ENCODE measurements at places on chromosomes 7 and 10.

- DNase-seq, result no peak
Observed at GRCh38 chr7:105989191-105989590, 26.1 kb downstream of the CDHR3 start.

DNA sequence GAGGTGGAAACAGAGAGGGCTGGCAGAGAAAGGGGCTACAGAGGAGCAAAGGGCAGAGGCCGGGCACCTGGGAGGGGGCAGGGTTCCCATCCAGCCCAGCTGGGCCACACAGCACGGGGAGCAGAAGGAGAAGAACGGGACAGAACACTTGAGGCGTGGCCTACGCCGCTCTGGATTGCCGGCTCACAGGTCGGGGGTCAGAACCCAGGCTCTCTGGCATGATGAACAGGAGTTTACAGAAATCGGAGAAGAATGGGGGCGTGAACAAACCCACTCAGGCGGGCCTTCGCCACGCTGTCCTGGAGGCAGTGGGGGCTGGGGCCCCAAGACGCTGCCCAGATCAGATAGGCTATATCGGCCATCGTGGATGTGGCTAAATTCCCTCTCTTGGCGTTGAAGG, 362.2 kb upstream of the SHH start:
- no peak for DNase-seq

GRCh38 chr10:103069453-103070331, 123.4 kb downstream of the NT5C2 start:
- no peak for DNase-seq

GRCh38 chr7:15795393-15795792, 108.9 kb upstream of the MEOX2 start:
- no peak for DNase-seq

DNA sequence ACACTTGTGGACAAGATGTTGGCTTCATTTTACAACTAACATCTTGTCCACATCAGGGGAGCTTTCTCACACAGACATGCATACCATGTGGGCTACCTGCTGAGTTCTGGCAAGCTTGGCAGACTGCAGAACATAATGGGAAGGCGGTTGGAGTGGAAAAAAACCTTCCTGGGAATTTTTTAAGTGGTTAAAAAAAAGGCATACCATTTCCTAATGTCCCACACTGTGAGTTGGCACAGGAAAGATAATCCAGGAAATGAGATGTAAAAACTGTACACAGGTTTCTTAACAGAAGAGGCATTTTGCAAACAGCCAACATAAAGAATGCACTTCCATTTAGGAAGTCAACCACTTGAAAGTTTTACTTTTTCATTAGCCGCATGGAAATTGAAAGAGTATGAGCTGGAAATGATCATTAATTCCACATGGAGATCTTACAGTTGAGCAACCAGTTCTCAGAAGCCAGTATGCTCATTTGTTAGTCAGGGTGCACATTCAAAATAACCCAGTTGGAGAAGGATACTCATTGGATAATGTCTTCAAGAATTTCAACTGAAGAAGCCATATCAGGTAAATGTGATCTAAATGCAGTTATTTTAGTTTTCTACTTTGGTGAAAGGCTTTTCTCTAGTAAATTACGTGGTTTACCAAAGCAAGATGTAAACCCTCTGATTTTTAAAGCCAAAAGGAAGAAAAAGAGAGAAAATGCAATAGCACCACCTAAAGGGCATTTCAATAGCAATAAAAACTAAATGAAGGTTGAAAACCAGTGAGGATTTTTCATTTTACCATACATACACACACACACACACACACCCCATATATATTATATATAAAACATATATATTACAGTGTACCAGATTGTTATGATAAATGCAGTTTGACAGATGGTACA, 194.0 kb downstream of the TAX1BP1 start:
- no peak for DNase-seq

GRCh38 chr7:158569858-158570323, 17.7 kb downstream of the PTPRN2 start:
- no peak for DNase-seq

DNA sequence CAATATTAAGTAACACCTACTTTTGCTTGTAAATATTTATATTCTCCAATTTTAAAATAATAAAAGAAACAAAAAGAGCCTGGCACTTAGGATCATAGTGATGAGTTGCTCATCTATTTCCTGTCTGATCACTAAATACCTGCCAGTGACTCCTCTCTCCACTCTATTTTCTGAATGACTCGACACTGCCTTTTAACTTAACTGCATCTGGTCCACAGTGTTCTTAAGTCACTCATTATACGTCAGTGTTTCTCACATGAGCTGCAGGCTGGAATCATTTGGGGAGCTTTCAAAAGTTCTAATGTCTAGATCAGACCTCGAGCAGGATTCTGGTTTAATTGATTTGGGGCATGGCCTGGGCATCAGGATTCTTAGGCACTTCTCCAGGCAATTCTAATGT, 78.0 kb upstream of the AGBL3 start:
- no peak for DNase-seq

- no peak for DNase-seq
Observed at GRCh38 chr10:122446668-122447423, 7.6 kb upstream of the ARMS2 start.

DNA sequence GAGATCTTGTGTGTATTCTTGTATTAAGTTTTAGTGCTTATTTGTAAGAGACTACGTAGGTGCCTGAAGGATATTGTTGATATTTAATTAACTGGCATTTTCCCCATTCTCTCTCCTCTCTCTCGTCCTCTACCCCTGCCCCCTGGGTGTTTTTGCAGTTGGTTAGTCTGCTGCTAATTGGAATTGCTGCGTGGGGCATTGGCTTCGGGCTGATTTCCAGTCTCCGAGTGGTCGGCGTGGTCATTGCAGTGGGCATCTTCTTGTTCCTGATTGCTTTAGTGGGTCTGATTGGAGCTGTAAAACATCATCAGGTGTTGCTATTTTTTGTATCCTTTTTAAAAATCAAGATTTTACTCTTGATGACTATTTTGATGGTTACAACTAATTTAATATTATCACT, 22.5 kb downstream of the TSPAN13 start:
- DNase-seq, result no peak

GRCh38 chr10:89792187-89792586, 90.8 kb downstream of the KIF20B start:
- DNase-seq, result no peak

DNA sequence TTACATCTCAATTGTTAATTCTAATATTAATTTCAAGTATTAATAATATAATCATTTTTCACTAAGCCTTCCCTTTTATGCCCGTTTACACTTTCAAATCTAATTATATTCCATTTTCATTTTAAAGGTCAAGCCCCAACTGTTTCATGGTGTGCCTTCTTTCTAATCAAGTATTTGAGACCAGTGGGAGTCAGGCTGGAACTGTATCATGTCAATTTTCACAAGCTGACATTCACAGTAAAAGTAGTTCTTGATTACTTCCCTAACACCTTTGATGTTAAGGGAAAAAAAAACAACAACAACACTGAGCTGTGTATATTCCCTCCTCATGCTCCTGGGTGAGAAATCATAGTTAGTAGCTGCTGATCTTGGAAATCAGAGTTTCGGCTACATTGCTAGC, 38.1 kb downstream of the SFTPD start:
- DNase-seq, result no peak

GRCh38 chr10:28845009-28845682, 167.8 kb downstream of the BAMBI start:
- no peak for DNase-seq

DNA sequence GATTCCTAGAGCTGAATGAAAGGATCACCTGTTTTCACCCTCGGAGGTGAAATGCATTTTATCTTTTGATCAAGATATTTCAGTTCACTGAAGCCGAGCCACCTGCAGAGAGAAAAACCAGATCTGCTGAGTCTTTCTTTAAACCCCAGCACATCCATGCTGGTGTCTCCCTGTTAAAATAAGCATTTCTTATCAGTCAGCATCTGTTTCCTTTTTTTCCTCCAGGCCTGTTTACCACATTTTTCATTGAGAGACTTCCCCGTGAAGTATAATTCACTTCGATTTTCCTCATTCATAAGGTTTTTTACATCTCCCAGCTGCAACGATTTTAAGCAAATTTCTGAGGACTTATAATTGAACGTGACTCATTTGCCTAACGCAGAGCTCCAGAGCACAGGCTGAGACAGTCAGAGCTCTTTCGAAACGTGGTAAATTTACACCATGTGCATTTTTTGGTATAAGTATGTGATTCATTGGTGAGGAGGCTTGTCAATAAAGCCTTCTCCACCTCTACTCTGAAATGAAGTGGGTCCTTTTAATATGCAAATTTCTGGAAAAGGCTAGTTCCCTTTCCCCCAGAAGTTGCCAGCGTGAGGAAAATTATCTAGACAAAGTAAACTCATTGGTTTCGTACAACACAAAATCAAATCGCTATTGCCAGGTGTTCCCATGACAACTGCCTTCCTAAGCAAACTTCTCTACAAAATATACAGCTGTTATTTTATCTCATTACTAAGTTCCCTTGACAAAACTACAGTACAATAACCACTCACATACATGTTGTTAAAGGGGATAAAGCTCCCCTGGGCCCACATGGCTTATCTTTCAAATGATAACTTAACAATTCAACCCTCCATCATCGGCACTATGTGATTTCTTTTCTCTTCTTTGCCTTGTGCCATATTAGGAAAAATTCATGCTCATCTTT, 374.8 kb upstream of the AKR1E2 start:
- no peak for DNase-seq

- no peak for DNase-seq
Observed at GRCh38 chr7:117790731-117791130, 82.5 kb downstream of the CTTNBP2 start.

DNA sequence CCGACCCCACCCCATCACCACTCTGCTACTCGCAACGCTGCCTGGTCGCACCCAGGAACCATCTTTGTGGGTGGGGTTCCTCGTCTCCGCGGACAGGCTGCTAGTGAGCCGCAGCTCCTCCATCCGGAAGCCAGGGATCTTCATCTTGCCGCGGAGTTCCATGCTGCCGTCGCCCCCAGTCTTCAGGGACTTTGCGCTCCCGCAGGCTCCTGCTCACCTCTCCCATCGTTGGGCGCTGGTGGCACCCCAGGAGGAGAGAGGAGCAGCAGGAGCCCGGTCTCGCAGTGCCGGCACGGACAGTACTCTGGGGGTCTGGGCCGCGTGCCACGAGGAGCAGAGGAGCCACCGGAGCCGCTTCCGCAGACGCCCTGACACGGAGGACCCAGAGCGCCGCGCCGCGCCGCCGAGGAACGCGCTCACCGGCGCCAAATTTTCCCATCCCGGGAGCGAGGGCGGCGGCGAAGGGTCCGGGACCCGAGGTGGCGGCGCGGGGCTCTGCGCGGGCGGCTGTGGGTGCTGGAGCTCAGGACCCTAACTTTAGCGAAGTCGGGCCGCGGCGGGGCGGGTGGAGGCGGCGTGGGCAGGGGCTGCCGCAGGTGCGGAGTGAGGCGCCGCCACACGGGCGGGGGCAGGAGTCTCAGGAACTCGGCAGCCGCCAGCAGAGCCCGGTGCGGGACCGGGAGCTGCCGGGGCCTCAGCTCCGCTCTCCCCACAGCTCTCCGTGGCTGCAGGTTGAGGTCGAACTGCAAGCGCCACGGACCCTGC, 750.1 kb upstream of the SORCS1 start:
- no peak for DNase-seq

DNA sequence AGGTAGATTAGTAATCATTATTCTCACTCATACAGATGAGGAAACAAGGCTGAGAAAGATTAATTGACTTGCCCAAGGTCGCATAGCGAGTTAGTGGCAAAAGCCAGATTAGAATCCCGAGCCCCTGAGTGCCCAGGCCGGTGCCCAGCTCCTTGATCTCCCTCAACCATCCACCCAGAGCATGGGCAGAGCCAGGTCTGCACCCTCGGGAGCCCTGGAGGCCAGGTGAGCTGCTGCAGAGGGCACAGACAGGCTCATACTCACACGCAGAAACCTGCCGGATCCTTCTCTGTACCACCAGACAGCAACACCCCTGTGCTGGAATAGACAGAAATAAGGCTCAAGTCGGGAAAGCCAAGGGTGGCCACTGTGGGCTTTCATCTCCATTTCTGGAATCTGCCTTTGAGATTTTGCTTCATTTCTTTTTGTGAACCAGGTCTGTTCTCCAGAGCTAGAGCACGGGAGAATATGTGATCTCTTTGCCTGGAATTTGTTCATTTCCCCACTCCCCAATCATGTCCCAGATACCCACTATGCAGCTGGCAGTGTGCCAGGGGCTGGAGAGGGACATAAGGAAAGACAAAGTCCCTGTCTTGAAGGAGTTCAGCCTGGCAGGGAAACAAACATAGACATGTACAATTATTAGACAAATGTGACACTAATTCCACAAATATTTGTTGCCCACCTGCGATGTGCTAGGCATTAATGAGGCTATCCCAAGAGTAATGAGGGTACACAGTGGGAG, 5.5 kb downstream of the AFAP1L2 start:
- DNase-seq, result no peak

DNA sequence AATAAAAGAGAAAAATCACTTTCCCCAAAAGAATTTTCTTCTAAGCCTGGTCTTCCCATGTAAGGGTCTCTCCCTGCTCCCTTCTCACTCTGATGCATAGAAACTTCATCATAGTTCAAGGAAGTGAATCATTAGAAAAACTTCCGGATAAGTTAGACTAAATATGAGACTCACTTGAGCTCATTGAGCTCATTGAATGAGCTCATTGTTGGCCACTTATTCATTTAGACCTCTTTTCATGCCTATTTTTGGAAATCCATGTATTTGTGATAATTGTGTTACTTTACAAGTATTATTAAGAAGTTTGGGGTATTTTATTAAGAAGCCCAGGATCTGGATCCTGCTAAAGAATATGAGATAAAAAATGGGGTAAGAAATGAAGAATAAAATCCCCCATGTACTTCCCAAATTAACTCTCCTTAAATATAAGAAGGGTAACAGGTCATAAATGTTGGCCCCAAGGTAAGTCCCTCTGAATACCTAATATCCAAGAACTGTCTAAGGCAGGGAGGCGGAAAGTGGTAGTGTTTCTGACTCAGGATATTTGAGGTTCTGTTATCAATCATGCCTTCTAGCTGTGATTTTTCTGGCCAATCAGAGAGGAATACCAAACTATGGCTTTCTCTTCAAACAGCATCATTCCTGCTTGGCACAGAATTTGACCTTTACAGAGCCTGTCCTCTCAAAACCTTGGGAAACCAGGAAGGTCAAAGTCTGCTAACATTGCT, 236.5 kb upstream of the PTN start:
- no peak for DNase-seq

DNA sequence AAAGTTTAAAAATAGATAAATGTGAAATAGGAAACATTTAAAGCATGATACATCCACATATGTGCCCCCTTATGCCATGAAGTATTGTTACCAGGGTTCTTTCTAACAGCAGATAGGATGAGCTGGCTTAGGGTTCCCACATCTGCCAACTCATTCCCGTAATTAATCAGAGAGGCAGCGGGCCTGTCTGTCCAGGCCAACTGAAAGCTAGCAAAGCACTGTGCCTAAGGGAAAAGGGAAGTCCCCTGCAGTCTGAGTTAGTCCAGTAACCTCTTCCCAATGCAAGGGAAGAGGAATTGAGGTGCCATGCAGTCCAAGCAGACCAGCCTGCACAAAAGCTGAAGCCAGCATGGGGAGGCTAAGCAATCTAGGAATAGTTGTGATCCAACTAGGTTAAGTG, 18.3 kb upstream of the ZC3HAV1L start:
- DNase-seq, result no peak

Measured in 8988T (cell line).